ENCODE measurements at places on chromosomes 3 and 15.

GRCh38 chr15:60079210-60079609 is 75.1 kb downstream of the FOXB1 start:
- no peak for DNase-seq

- DNase-seq: no peak
These were observed 15.3 kb upstream of the ADCY5 start for GRCh38 chr3:123464211-123464610.

DNA sequence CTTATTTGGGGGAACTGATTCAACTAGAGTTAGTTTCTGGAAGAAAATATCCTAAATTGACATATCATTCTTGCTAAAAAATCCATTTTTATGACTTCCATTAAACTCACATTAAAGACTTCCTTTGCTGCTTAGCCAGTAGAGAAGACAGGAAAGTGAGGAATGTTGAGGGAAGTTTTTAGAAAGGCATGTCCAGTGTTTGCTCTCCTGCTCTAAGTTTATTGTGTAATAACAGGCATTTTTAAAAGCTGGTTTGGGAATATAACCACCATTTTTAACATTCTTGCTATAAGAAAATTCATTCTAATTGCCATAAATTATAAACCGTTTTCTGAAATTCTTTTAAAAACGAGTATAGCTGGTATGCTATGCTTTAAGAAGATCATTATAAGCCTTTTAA is 428.0 kb downstream of the RAP2B start:
- no peak for DNase-seq

GRCh38 chr3:179811321-179812095 is 158.7 kb downstream of the USP13 start:
- peak; percentile 8 for DNase-seq

DNA sequence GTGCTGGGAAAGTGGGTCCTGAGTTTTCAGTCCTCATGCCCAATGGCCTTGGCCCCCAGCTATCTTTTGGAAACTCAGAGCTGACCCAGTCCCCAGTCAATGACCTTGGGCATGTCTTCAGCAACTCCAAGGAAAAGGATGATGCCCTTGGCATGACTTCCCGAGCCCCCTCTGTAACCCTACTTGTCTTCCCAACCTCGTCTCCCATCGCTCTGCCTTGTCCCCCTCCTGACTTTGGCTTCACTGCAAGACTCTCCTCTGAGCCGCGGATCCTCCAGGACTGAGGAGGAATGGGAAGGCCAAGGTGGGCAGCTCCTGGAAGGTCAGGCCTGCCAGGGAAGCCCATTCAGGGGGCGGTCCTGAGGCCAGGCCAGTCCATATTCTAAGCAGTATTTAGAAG is 73.5 kb upstream of the MEF2A start:
- DNase-seq: no peak

DNA sequence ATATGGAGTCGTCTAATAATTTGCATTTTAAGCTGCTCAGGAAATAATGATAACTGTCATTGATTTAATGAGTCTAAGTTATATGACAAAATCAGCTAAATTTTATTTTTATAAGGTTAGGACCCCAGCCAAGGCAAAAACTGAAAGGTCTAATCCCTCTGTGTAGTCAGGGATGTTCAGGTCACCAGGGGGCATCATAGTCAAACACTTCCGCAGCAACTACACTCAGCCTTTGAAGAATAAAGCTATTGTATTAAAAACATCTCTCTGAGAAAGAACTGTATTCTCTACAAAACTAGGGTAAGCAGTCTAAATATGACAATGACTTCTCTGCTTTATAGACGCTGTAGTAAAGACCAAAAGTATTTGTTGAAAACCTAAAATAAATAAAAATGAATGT is 15.0 kb downstream of the INTS14 start:
- DNase-seq: no peak

- no peak for DNase-seq
These were observed 48.3 kb upstream of the TIPARP start for GRCh38 chr3:156626104-156626503.

DNA sequence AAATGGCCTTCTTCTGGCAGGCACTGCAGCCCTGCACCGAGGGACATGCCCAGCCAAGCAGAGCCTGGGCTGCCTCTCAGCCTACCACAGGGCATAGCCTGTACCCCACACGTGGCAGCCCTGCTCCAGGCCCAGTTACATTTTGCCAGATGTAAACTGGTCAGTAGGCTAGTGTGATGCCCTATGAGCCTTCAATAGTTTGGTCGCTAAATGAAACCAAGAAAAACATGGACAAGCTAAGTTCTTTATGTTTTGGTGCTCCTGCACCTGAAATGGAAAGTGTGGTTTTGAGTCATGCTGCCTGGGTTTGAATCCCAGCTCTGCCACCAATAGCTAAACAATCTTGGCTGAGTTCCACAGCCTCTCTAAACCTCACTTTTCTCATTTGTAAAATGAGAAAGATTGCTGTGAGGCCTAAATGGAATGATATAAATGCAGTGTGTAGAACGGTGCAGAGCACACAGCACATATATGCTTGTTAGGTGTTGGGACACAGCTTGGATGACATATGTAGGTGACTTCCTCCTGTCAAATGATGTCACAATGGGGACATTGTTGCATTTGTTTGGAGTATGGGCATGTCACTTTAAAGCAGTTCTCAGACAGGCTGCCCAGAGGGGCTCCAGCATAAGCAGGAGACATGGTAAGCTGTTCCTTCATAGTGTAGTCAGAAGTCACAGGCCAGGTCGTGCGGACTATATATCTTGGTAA is 57.4 kb downstream of the ZBTB38 start:
- no peak for DNase-seq

DNA sequence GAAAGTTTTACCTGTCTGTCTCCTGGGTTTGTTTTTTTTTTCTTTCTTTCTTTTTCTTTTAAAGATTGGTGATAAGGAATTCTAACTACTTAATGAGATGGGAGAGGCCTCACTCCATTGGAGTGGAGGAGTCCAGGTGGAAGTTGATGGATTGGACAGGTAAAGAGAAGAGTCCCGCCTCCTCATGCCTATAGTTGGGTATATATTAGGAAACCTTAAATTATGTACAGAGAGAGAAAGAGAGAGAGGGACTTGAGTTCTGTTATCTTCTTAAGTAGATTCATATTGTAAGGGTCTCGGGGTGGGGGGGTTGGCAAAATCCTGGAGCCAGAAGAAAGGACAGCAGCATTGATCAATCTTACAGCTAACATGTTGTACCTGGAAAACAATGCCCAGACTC is 158.2 kb downstream of the TP63 start:
- no peak for DNase-seq

DNA sequence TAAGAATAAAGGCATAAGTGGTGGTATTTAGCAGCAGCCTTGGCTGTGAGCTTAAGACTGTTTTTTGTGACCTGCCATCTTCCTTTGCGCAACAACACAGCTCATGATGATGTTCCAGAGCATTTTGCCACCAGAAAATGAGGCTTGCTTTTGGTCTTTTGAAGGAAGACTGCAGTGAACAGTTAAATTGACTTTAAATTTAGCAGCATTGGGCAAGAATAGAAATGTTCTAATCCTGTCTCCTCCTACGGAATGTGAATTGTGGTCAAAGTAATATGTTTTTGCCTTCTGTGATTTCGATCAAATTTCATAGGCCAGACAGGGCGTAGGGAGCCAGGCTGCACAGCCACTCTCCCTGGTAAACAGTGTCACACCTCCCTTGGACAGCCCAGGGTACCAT is 460.7 kb upstream of the RASGRP1 start:
- no peak for DNase-seq
